ENCODE measurements at places on chromosomes 2 and 18.
A peak's percentile ranks its signal among the peaks of the same experiment; 100 is the strongest.

GRCh38 chr2:1488851-1489250 lies 75.6 kb downstream of the TPO start:
- no peak for DNase-seq

DNA sequence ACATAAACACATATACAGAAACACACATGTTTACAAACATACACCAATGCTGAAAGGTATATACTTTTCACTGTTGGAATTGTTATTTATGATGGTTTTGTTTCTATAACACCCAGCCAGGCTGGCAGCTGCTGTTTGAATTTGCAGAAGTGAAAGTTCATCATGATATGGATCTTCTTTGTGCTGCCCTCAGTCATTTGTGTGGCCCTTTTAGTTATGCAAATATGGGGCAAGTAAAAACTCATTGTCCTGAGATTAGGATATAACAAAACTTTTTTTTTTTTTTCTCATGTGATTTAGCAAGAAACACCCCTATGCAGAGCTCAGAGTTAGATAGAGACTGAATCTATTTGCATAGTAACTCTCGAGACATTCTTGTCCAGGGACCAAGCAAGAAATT lies 714.1 kb downstream of the KCNJ3 start:
- DNase-seq: no peak

DNA sequence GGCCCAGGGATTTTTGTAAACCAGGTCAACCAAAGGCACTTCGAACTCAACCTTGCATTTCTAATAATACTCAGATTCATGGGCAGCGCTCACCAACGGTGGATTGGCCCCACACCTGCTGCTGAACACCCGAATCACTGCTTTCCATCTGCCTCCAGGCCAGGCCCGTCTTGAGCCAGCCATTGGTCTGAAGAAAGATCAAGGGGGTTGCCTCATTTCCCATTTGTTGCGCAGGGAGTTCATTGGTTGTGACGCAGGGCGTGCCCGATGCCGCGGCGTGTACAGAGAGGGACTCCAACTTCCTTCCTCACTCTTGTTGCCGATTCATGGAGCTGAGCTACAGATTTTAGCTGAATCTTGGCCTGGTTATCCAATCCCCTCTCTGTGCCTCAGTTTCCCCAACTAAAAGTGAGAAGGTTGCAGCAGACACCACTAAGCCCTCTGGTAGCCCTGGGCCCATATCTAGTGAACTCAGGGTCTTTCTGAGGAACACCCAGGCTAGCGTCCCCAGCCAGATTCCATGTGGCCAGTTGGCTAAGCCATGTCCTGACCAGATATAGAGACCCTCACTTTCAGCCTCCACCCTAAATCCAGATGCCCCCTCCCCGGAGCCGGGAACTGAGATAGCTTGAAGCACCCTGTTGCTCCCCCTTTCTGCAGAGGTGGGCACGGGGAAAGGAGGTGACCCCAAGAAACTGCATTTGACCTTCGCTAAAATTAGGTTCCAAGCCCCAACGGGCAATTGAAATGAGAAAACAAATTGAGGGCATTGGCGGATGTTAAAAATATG lies 60.9 kb upstream of the HPCAL1 start:
- no peak for DNase-seq

GRCh38 chr18:73893880-73894279 lies 253.8 kb downstream of the FBXO15 start:
- no peak for DNase-seq

GRCh38 chr2:105809097-105809473 lies 64.4 kb downstream of the NCK2 start:
- DNase-seq: no peak

GRCh38 chr2:98463551-98463971 lies 18.9 kb downstream of the INPP4A start:
- DNase-seq: no peak

DNA sequence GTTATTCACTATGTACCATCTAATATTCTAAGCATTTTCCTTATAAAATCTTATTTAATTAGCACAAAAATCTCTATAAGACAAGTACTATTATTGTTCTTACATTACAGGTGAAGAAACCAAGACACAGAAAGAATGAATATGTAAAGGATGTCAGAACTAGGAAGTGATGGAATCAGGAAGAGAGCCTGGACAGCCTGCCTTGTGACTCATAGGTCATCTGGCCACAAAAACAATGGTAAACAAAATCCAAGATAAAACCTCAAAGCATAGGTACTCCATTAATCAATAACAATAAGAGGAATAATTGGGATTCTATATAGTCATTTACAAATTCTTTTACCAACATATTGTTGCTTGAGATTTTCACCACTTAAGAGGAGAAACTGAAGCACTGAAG lies 505.4 kb upstream of the PIK3C3 start:
- DNase-seq: no peak

DNA sequence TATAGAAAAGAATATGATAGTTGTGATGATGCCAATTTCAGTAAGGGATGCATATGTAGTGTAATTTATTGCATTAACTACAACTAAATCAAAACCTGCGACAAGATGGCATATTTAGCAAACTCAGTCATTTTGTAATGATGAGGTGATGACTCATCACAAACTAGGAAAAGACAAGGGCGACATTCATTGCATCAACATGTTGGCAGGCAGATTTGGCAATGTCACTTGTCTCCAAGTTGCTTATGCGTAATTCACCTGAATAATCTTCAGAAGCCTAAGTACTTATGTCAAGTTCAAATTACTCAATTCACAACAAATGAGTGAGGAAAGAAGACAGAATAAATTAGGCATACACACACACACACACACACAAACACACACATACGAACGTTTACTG lies 273.2 kb upstream of the RGPD4 start:
- no peak for DNase-seq

DNA sequence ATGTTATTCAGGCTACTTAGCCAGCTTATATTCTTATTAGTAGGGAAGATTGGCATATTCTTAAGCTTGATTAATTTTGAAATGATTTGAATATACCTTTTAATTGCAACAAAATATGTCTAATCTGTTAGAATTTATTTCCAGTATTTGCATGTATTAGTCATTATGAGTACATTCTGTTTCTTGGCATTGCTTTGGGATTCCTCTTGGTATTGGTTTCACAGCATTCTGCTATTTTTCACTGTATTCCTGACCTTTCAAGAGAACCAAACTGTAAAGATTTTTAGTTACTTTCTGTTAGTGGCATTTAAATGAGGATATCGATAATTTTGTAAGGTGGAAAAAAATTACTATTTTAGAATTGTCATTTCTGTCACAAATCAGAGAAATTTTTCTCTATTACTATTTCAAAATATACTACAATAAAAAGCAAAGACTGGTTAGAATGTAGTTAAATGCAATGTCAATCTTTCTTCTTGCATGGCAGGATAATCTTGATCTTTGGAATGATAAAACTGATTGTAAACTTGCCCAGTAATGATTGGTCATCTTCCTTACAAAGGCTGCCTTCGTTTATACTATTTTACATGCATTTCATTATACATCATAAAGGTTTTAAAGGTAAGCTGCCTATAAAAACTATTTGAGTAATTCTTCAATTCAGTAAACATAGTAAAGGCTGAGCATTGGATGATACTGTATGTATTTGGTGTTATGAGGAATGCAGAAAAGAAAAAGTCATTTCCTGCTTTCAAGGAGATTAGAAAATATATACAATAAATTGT lies 86.1 kb downstream of the SLC4A10 start:
- DNase-seq: no peak

GRCh38 chr2:239959059-239959971 lies 65.8 kb downstream of the NDUFA10 start:
- DNase-seq: no peak

- peak; percentile 33 for DNase-seq
Observed at GRCh38 chr18:77131100-77131651, 1.4 kb downstream of the MBP start.

DNA sequence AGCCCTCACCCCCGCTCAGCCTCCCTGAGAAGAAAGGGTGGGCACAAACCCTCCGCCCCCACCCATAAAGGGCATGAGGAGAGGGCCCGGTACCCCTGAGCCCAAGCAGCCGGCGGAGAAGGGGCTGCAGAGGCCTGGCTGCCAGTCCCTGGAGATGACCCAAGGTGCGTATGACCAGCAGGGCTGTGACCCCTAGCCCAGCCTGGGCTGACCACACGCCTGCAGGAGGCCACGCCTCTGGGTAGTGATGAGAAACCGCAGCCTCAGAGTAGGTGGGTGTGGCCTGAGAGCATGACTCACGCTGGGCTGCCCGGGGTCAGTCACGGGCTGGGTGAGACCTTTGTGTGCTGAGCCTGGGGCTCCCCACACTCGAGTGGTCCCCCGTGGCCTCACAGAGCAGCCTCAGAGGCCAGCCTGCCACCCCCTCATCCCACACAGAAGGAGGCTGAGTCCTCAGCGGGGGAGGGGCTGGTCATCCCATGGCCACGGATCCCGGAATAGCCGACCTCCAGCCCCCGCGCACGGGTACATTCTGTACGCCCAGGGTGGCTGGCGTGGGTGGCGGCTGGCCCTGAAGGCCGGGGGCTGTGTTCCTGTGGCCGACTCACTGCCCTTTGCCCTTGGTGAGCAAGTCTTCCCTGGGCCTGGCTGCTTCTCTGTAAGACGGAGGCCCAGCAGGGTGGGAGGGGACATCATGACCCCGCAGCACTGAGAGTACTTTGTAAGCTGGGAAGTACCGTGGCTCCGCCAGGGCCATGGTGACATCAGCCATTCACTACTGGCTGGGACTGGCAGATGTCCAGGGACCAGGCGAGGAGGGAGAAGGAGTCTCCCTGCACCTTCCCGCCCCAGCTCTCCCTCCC lies 110.8 kb upstream of the OTOS start:
- no peak for DNase-seq

DNA sequence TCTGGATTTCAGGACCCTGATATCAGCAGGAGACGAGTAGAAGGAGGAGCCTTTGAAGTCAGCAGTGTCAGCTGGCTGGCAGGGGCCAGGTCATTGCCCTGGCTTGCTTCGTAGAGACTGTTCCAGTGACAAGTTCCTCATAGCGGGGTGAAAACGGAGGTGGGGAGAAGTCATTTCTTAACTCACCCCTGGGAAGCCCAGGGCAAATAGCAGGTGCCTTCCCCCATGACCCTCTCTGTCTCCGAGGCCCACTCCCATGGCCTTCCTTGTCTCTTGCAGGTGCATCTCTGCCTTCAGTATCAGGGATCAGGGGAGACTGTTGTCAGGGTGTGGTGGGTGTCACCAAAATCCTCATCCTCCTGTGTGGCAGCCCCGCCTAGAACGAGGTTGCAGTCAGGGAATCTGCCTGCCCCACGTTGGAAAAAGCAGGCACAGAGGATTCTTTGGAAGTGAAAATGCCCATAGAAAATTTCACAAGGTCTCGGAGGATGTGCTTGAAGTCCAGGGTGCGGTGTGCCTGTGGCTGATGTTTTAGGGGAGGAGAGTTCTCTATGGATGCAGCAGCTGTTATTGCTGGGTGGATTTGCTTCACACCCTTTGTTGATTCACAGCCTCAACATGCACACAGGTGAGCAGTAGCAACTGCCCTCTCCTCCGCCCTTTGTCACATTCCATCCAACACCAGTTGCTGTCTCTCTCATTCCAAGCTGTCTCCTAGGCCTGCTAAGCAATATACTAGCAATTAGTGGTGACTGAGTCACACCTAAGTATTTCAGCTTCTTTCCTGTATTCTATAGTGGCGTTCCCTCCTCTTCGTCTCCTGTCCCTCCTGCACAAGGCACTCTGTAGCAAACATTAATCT lies 142.6 kb upstream of the FHL2 start:
- no peak for DNase-seq

DNA sequence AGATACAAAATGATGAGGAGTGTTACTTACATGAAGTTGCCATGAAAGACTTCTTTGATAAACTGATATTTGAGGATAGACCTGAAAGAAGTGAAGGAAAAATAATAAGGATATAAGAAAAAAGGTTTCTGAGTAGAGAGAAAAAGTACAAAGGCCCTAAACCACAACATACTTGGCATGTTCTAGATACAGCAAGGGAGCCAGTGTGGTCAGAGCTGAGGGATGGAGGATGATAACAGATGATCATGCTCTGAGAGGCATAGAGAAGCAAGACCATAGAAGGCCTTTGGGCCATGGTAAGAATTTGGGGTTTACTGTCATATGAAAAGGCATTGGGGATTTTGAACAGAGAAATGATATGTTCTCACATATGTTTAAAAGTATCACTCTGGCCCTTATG lies 424.1 kb upstream of the CHST9 start:
- no peak for DNase-seq

- no peak for DNase-seq
Observed at GRCh38 chr2:25373269-25373981, 31.7 kb upstream of the DNMT3A start.

DNA sequence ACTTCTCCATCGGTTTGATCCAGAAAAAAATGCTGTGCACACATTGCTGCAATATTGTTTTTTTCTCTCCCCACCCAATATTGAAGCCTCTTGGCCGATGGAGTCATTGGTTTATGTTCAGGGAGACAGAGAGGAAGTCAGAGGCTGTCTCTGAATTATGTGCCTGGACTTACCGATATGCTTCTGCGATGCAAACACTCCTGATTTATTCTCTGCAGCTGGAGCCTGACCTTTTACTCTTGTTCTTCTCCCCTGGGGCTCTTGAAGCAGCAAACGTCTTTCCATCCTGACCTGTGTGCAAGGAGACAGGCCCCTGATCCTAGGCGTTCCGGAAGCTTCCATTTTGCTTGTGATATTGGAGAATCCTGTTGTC lies 99.6 kb downstream of the PTGR3 start:
- no peak for DNase-seq

GRCh38 chr2:100620481-100620880 lies 57.7 kb downstream of the PDCL3 start:
- DNase-seq: no peak

DNA sequence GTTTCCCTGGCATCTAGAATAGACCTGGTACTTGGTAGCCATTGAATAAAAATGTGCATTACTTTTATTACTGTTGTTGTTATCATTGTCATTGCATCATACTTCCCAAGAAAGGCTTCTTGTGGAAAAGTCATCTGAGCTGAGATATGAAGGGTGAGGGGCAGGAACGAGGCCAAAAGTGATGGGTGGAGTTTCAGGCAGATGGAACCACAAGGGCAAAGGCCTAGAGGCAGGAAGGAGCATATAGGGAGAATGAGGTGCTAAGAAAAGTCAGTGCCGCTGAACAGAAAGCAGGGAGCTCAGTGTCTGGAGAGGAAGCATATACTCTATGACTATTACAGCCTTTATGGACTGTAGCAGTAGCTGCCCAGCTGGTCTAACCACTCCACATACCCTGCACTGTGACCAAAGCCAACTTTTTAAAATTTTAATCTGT lies 219.3 kb downstream of the SPP2 start:
- DNase-seq: no peak

GRCh38 chr18:78720456-78721237 lies 259.0 kb upstream of the SALL3 start:
- DNase-seq: no peak

DNA sequence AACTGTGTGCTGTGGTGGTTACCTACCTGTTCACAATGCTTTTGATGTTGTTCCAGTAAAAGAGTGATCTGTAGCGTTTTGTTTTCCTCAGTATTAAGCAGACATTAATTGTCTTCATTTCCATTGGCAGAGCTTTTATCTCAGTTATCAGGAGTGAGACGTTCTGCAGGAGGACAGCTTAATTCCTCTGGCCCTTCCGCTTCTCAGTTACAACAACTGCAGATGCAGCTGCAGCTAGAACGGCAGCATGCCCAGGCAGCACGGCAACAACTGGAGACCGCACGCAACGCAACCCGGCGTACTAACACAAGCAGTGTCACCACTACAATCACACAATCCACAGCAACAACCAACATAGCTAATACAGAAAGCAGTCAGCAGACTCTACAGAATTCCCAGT lies 78.3 kb downstream of the KCMF1 start:
- no peak for DNase-seq
